ENCODE measurements at places on chromosomes 5 and 9.
A peak's percentile ranks its signal among the peaks of the same experiment; 100 is the strongest.

- DNase-seq = no peak
These were observed 92.1 kb upstream of the IER5L start for GRCh38 chr9:129270205-129270604.

DNA sequence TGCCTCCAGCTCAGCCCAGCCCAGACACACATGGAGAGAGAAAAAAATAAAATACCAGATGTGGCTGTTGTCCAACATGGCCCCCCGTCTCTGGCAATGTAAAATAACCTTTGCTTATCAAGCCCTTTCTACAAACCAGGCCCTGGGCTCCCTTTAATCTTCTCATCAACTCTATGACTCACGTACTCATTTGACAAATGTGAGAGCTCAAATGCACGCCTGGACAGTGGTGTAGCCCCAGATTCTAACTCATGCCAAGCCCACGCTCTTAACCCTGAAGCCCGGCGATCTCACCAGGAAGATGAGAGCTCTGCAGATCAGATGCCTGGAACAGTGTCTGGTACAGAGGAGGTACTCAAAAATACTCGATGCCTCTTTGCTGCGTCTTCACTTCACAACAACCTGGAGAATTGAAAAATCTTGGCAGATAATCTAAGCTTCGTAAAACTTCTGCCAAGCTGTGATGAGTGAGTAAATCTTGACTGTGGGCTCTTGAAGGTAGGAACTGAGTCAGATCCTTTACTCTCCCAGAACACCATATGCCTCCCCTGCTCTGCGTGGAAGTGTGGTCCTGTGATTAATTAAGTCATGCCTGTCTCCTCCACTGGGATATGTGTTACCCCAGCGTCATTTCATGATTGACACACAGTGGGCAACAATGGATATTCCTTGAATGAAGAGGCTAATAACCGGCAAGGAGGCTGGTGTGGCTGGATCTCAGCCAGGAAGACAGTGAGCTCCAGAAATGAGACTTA, 102.0 kb upstream of the FSTL4 start:
- peak; percentile 47 for DNase-seq

GRCh38 chr9:101625876-101626275, 31.1 kb upstream of the PPP3R2 start:
- DNase-seq = no peak

GRCh38 chr9:89144238-89144637, 34.4 kb downstream of the SHC3 start:
- no peak for DNase-seq

GRCh38 chr5:83471405-83472212, at the start of gene VCAN:
Gene VCAN (plus strand): TSS chr5:83471744. CDS start chr5:83483519, 11,775 bp downstream.
- no peak for DNase-seq

DNA sequence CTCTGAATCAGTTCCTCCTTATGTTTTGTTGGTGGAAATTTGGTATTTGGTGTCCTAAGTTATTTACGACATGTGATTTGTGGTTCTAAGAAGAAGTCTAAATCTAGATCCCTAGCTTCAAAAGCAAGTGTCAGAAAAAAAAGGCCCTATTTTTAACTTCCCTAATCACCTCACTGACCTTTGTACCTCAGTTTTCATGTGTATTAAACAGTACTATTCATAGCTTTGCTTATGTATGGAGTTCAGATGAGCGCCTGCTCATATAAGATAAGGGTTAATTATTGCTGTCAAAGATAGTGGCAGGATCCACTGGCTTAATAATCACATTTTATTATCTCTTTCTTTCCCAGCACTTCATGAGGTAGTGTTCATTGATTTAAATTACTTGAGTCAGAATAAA, 318.2 kb downstream of the PARP8 start:
- no peak for DNase-seq

- DNase-seq = no peak
These were observed 145.1 kb upstream of the ADAMTS16 start for GRCh38 chr5:4995014-4995413.

- DNase-seq = no peak
These were observed 96.4 kb upstream of the SPIN1 start for GRCh38 chr9:88291856-88292255.

- no peak for DNase-seq
These were observed 38.8 kb downstream of the RAD50 start for GRCh38 chr5:132595624-132596023.

GRCh38 chr5:73096239-73096575, 24.2 kb upstream of the TMEM171 start:
- no peak for DNase-seq

DNA sequence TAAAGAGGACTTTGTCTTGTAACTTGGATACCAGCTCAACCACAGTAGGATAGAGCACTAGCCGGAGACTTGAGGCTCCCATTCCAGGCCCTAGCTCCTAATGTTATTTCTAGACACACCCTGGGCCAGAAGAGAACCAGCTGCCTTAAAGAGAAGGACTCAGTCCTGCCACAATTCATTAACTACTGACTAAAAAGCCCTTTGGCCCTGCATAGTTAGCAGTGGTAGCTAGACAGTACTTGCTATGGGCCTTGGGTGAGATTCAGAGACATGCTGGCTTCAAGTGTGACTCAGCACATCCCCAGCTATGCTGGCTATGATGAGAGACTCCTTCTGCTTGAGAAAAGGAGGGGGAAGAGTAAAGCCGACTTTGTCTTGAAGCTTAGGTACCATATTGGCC, 47.3 kb downstream of the TMEM167A start:
- DNase-seq = no peak

DNA sequence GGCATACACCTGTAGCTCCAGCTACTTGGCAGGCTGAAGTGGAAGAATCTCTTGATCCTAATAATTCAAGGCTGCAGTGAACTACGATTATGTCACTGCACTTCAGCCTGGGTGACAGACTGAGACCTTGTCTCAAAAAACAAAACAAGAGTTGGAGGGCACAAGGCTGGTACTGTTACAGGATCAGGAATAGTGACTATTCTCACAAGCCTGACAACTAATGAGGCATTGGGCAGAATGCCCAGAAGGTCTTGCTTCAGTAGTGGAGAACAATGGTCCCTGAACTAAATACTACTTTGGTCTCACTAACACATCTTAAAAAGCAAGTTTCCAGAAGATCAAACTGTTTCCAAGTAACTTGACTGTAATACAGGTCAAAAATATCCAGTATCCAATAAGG, 182.9 kb upstream of the RFX3 start:
- no peak for DNase-seq

DNA sequence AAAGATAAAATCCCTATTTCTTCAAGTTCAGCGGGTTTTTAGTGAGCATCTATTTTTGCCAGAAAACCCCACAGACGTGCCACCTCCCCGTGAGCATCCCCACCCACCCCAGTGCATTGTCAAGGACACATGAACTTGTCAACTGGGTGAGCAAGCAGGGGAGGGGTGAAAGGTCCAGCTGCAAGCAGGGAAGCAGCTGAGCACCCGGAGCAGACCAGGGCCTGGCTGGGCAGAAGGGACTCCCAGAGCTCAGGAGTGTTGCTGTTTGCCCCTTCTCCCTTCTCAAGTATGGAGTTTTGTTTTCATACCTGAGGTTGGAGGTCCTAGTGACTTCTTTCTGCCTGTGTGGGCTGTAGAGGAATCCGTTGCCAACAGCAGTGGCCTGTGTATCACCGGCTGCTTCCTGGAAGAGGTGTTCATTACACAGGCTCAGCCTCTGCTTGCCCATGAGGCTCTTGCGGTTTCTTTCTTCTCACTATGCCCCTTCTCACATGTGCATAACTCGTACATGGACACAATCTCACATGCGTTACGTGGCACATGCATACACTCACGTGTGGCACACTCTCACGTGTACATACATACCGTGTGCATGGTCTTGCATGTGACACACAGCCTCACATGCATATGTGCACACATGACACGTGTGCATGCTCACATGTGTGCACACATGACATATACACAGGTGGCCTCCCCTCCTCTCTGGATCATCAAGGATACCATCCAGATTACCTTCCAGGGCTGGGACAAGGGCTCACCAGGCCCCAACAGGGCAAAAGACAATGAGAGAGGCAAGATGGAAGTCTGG, 126.7 kb downstream of the MVB12B start:
- DNase-seq = no peak

GRCh38 chr5:42656651-42657015, 100.0 kb upstream of the CCDC152 start:
- DNase-seq = no peak

DNA sequence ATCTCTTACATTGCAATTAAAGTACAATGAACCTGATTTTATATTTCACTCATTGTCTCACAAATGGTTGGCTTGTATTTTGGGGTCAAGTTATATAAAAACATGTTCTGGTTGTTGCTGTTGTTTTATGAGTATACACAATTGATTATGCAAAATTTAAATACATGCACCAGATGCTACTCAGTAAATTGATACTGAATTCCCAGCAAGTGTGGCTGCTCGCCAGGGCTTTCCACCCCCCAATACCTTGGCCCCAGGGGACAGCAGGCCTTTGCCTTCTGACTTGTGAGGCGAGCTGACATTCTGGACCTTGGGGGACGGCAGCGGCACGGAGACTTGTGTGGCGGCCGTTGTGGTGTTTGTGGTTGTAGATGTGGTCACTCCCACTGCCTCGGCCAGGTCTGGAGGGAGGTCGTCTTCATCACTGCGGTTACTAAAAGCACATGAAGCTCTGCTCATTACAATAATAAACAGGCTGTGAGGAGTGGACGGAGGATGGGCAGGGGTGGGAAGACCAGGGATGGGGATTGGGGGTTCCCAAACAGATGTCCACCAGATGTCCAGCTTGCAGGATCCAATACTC, 27.0 kb upstream of the FRRS1L start:
- DNase-seq = no peak

DNA sequence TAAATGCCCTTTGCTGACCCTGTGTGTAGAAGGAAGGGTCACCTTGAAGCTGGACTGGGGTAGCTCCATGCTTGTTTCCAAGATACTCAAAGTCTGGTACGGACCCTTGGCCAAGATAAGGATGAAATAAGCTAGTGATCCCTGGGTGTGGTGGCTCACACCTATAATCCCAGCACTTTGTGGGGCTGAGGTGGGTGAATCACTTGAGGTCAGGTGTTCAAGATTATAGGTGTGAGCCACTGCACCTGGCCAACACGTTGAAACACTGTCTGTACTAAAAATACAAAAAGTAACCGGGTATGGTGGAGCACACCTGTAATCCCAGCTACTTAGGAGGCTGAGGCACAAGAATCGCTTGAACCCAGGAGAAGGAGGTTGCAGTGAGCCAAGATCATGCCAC, 33.3 kb downstream of the ACOT12 start:
- DNase-seq = no peak

- DNase-seq = no peak
These were observed 143.4 kb downstream of the FGF18 start for GRCh38 chr5:171562822-171563221.

- no peak for DNase-seq
These were observed 385.9 kb upstream of the CHD1 start for GRCh38 chr5:99314721-99315120.

- no peak for DNase-seq
These were observed 196.8 kb downstream of the PRDM9 start for GRCh38 chr5:23703940-23704855.

DNA sequence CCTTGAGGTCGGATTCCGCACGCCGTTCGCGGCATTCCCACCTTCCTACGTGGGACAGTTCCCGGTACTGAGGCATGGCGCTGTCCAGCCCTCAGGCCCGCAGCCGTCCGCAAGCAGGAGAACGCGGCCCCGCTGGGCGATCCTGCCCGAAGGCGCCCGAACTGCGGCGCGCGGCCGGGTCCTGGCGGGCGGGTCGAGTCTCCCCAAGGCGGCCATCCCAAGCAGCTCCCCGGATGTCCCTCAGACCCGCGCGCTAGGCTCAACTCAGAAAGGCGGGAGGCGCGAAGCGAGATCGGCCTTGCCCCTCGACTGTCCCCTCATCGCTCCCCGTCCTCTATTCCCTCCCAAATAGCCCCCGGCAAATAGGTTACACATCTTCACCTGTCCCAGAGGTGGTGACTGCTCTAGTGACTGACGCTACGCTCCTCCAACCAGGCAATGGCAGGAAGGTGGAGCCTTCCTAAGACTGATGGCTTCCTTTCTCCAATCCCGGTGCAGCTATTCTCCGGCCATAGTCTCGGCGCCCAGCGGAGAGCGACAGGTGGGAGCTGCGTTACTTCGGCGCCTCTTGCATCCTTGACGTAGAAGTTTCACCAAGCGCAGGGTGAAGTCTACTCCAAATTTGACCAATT, 787 bp upstream of the ANKHD1 start:
- DNase-seq = peak; percentile 98

DNA sequence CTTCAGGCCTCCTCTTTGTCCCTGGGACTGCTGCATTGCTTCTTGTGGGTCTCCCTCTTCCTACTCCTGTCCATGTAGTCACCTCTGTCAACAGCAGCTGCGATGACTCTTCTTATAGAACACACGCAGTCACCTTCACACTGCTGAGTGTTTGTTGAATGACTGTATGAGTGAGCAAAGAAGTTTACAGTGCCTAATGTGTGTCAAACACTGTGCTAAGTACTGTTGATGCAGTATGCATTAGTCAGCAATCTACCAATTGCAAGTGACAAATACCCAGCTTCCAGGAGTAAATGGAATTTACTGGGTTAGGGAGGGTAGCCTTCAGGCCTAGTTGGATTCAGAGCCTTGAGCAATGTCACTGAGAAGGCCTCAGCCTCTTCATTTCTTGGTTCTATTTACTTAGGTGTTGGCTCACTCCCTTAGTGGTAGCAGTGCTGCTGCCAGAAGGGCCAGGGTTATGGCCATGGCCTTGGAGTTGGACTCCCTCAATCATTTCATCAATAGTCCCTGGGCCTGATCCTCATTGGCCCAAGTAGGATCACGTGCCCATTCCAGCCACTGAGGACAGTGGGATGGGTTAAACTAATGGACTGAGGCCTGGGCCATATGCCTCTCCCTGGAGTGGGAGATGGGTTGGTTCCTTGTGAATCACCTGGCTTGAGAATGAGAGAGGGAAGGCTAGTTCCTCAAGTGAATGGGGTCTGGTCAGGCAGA, 93.5 kb downstream of the RGS3 start:
- no peak for DNase-seq

- no peak for DNase-seq
These were observed at the start of gene SPINK13 for GRCh38 chr5:148268566-148268965. Gene SPINK13 (plus strand): TSS chr5:148268794. CDS start chr5:148270073, 1,279 bp downstream.

GRCh38 chr5:137205231-137206027, 293.7 kb downstream of the SPOCK1 start:
- no peak for DNase-seq

DNA sequence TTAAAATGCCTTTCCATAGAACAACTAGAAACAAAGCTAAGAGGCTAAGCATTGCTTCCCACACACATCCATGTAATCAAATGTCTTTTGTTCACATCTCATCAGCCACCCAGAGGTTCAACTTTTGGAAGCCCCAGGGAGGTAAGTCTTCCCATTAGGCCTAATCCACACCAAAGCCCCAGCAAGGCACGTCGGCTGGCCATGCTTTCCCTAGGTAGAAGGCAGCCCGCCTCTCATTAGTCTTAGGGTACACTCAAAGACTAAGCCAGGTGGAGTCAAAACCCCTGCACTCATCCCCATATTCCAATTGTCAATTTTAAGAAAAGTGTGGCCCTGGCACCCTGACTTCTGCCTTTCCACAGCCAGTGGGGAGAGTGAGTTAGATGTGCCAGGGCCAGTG, 87.9 kb downstream of the ATPSCKMT start:
- no peak for DNase-seq

DNA sequence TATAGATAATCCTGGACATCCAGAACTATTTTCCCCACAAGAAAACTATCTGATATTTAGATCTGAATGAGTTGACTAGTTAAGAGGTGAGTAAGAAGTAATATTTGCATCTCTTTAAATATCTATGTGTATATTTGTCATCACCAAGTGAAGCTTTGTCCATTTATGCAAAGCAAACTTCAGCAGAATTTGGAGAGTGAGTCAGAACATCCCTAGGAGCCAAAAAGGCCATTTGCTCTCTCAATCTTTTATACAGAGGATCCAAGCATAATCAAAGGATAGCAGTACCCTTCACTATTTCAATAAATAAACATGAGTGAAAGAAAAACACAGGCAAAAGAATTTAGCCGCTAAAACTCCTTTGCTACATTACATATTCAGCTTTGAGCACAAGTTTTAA, 454.4 kb downstream of the NR2F1-AS1 start:
- no peak for DNase-seq
